ENCODE measurements at places on chromosomes 1 and 21. TPM values are rescaled to one million over a fixed set of nuclear protein-coding genes. Genes with fewer than 3 reads are reported as not detected.

Gene GREM2
- total RNA-seq = 0.04 TPM

Gene CD53
- total RNA-seq = not detected

Gene NBPF10
- 1.4 TPM for total RNA-seq

Gene URB2
- 13.5 TPM for total RNA-seq

Gene DCDC2B
- total RNA-seq = not detected

Gene SPRR5
- total RNA-seq = not detected

Gene OR2T33
- total RNA-seq = not detected

Data from kidney epithelial cell (primary cell).